ENCODE measurements at places on chromosomes 3 and 15.

DNA sequence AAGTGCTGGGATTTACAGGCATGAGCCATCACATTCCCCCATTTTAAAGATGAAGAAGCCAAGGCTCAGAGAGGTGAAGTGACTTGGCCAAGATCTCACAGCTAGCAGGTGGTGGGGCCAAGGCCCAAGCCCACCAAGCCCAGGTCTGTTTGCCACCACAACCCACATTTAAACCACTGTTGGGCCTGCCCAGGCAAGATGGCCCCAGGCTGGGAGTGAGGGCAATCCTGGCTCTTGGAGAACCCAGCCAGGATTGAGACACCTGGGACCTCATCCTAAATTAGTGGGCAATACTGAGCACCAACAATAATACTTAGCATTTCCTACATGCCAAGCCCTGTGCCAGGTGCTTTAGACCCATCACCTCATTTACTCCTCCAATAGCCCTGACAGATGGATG is 6.9 kb downstream of the IGDCC3 start:
- no peak for DNase-seq

DNA sequence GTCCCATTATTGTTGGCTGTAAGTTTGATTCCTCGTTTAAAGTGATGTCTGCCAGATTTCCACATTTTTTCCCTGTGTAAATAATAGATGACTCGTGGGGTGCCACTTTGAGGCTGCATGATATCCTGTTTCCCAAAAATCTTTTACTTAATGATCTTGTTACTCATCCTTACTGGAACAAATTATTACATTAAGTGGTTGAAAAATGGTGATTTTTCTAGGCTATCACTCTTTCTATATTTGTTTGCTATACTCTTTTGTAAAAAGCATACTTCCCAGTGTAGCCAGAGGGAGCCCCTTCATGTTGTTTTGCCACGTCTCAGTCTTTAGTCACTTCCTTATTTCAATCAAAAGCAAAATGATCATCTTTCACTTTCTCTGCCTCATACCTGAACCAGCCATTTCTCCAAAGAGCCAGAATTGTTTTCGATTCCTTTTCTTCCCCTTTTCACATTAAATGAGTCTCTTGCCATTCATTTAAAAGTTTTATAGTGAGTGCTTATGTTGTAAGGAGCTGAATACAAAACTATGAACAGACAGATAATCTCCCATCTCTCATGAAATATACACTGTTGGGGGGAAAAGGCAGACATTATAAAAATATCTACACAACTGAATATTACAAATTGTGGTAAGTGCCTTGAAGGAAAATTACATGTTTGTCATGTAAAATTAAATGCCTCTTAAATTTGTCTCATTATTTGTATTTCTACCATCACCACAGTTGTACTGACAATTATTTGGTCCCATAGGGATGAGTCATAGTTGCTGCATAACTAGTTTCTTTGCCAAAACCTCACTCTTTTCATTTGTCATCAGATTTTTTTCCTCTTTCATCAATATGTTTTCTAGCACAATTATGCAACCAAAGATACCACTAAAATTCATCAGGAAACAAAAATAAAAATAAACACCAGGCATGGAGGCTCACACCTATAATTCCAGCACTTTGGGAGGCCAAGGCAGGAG is 41.5 kb downstream of the ADGRG7 start:
- DNase-seq = no peak

DNA sequence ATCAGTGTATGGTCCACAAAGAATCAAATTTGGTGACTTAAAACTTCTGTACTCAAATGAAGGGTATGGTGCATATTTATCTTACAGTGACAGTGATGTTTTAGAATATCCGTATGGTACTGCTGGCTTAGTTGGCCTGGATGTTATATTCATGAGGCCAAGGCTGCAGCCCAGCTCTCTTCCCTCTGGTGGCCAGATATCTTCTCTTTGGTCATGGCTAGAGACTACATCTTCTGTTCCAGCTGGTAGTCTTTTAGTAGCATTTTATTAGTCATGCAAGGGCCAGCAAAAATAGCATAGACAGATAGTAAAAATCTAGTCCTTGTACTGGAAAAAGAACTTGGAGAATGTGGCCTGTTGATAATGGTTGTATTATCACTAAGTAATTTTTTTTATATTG is 124.0 kb upstream of the ROPN1 start:
- DNase-seq = no peak

DNA sequence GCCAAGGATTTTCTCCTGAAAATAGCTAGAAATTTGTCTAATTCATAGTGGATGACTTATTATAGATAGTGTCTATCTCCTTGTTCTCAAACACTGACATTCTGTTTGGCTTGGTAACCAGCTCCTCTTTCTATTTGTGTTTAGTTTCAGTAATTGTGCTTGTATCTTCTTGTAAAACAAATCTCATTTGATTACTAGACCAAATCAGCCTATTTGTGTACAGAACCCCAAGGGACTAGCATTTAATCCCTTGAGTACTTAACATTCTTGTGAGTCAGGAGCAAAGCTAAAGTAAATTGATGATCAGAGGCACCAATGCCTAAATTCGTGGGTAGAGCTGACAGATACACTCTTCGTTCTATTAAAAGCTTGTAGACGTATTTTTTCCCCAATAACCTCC is 306.5 kb upstream of the SLITRK3 start:
- DNase-seq = no peak

GRCh38 chr3:167728632-167729323 is 5.9 kb downstream of the PDCD10 start:
- no peak for DNase-seq
